Activated gamma-delta T cell (primary cell): ENCODE measurements at places on chromosomes 7 and 10.

- DNase-seq, result no peak
Observed at GRCh38 chr10:53997953-53998352, 803.1 kb downstream of the PCDH15 start.

- DNase-seq, result no peak
Observed at GRCh38 chr7:466465-467191, 53.0 kb downstream of the PDGFA start.

- DNase-seq, result no peak
Observed at GRCh38 chr7:92590711-92591310, 621 bp upstream of the FAM133B start.

DNA sequence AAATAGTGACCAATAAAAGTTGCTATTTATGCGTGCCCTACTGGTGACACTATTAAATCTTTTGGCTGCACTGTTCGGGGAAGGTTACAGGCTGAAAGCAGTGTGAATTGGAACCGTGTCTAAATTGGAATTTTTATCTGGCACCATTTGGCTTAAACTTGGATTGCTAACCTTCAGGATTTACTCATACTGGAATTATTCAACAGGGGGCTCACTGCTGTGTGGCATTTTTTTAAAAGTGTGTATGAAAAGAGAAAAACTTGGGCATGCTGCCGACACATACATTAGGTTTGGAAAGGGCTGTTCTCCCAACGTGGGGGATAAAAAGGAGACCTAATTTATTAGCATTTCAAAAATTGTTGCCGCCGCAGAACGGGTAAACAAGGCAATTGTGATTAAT is 537.9 kb upstream of the MGMT start:
- no peak for DNase-seq

- no peak for DNase-seq
Observed at GRCh38 chr10:60809157-60809556, 30.9 kb downstream of the CDK1 start.

DNA sequence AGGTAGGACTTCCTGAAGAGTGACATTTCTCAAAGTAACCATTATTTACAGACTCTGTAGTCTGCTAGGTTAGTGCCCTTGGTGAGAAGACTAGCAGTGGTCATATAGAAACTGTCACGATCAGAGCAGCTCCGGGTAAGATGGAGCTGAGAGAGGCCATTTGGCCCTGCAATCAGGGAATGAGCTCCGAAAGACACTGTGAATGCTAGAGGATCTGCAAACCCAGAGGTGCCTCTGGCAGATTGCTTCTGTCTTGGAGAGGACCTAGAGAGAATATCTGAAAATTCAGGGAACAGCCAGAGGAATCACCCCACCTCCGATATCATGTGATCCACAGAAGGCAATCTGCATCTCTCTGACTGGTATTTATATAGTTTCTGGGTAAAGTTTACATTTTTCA is 246.9 kb upstream of the KMT2E start:
- no peak for DNase-seq

- DNase-seq, result no peak
Observed at GRCh38 chr10:110392868-110393740, 88.4 kb upstream of the SMNDC1 start.

GRCh38 chr10:84542522-84543490 is 214.4 kb downstream of the CCSER2 start:
- no peak for DNase-seq

- no peak for DNase-seq
Observed at GRCh38 chr7:153948060-153948459, 104.1 kb upstream of the DPP6 start.

GRCh38 chr7:135320268-135320667 is 86.6 kb downstream of the STRA8 start:
- no peak for DNase-seq

GRCh38 chr7:133741703-133742102 is 385.4 kb upstream of the LRGUK start:
- DNase-seq, result no peak

- DNase-seq, result no peak
Observed at GRCh38 chr10:102235598-102235920, 5.8 kb downstream of the PITX3 start.

DNA sequence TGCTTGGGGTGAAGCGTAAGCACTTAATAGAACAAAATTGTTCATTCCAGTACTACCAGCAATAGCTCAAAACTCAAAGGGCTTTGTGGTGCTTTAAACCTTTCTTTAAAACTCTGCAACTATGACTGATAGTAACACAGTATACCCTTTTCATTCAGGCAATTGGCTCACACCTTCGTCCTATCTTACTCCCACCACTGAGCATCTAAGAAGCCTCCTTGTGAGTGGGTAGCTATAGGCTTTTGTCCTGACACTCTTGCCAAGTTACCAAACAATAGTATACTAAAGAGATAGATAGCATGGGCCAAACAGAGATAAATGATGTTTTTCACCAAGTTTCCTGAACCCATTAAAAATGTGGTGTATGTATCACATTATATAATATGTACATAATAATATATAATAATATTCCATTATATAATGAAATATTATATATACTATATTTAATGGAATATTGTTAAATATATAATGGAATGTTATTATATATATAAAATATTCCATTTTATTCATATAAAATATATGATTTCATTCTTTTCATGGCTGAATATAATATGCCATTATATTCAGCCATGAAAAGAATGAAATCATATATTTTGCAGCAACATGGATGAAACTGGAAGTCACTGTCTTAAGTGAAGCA is 96.2 kb downstream of the TES start:
- DNase-seq, result no peak

DNA sequence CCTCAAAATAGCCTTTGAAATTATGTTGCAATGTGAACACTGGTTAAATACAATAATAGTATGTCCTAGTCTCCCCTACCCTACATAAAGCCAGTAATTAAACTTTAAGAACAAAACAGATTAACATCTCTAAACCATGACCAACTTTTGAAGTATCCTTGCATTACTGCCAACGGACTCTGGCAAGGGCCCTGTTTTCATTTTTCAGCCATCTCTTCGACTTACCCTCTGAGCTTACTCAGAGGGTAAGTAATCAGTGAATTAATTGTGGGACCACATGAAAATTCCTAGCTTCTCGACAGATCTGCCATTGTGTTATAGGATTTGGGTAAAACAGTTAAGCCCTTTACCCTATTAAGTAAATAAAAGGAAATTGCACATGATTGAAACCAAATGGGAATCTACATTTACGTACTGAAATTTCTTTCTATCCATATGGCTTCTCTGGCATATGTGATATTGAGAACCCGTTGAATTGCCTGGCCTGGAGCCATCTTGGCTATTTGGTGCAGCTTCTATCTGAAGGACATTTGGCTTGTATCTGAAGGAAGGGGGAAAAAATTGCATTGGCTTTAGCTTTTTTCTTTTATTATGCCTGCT is 39.6 kb downstream of the DYNC1I1 start:
- DNase-seq, result no peak

DNA sequence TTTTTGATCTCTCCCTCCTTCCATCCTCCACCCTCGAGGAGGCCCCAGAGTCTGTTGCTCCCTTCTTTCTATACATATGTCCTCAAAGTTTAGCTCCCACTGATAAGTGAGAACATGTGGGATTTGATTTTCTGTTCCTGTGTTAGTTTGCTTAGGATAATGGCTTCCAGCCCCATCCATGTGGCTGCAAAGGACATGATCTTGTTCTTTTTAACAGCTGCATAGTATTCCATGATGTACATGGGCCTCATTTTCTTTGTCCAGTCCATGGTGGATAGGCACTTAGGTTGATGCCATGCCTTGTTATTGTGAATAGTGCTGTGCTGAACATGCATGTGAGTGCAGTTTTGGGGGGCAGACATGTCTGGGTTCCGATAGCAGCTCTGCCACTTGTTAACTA is 51.4 kb downstream of the GATA3 start:
- DNase-seq, result no peak

DNA sequence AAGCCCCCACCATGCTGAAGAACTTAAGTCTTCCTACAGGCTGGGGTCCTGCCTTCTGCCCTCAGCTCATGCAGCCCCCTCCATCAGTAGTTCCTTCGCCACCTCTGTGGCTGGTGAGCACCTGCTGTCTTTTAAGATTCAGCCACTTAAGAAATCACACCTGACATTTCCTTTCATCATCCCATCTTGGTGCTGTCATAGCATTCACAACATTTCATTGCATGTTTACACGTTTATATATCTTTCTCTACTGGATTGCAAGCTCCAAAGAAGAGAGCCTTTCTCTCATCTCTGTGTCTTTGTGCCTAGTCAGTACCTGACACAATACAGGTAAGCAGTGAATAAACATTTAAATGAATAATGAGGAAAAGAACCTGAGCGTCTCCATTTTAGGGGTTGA is 38.3 kb downstream of the SND1 start:
- DNase-seq, result no peak
